HepG2 (cell line): ENCODE measurements at places on chromosomes 12 and 14. TPM values are rescaled to one million over a fixed set of nuclear protein-coding genes. Genes with fewer than 3 reads are reported as not detected.
A peak's percentile ranks its signal among the peaks of the same experiment; 100 is the strongest.

DNA sequence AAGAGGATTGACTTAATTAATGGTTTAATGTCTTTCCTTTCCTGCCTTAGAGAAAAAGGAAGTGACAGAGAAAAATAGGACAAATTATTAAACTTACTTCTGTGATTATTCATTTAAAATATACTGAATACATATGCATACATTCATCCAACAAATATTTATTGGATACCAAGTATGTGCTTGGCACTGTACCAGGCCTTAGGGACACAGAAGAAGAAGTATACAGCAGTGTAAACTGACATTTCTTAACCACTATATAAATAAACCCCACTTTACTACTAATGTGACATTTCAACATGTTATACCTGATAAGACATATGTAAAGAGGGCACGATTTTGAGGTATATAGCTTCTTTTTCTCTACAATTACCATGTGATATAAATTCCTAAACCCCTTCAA lies 53.6 kb downstream of the ERO1A start:
- DNase-seq: no peak

- DNase-seq: peak; percentile 96
These were observed 26.0 kb downstream of the LRP6 start for GRCh38 chr12:12240662-12241340.

- no peak for DNase-seq
These were observed 51.5 kb upstream of the KCNJ8 start for GRCh38 chr12:21825886-21826617.

DNA sequence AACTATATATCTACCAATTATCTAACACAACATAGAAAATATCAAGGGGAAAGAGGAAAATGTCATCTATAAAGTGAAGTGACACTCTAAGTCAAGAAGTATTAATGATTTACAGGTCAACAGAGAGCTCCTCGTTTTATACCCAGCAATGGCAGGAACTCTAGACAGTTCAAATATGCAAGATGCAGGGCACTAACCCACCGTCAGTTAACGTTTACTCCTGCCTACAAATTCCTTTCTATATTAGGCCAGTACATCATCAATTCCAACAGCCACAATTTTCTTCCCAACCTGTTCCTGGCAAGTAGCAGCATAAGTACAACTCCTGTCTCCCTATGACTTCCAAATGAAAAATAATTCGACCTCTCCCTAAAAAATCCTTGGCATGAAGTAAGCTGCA lies 9.0 kb upstream of the KANSL2 start:
- DNase-seq: no peak

DNA sequence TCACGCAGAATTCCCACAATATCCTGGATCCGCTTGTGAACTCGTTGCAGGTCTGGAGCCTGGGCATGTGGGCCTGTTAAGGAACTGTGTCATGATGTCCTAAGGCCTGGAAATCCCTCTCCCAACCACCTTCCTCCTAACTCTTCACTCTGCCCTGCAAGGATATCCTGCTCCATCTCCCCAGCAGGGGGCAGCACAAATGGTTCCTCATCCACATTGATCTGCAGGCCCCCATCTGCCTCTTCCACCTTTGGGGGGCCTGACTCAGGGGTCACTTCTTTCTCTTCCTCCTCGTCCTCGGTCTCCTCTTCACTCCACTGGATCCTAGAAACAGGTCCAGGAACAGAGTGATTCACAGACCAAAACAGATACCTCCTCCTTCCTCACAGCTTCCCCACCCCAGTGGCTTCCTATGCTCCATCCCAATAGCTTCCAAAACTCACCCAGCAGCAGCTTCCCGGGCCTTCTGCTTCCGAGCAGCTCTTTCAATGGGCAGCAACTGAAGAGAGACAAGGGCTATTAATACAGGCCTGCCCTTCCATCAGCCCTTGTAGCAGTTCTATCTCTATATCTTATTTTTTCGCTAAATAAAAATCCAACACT lies 4.5 kb downstream of the NOP2 start:
- peak; percentile 54 for DNase-seq

GRCh38 chr12:22350886-22351285 lies 16.4 kb upstream of the ST8SIA1 start:
- no peak for DNase-seq

GRCh38 chr14:32038876-32039275 lies 38.2 kb upstream of the ARHGAP5 start:
- no peak for DNase-seq

DNA sequence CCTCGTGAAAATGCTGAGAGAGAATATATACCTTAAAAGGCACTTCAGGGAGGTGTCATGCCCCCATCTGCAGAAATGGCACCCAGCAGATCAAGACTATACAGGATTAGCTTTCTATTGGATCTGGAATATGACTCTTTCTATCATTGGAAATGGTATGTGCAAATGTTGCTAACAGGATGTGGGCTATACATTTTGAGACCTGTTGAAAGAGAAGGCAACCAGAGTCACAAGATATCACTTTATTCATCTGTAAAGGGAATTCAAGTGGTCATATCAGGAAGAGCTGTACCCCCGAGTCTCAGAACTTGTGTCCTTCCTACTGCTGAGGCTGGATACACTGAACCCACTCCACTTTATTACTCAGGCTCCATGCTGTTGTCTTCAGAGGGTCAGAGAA lies 46.1 kb upstream of the FRMD6 start:
- DNase-seq: no peak

GRCh38 chr14:103767336-103767894 lies 51.8 kb downstream of the ZFYVE21 start:
- DNase-seq: no peak

- DNase-seq: no peak
These were observed 406.5 kb downstream of the ADAMTS20 start for GRCh38 chr12:43145481-43145880.

- DNase-seq: no peak
These were observed 144.2 kb downstream of the KIF26A start for GRCh38 chr14:104282332-104283196.

GRCh38 chr12:121536899-121537813 lies 43.7 kb downstream of the KDM2B start:
- peak; percentile 76 for DNase-seq

- DNase-seq: no peak
These were observed 10.6 kb downstream of the FOXA1 start for GRCh38 chr14:37584211-37585100.

DNA sequence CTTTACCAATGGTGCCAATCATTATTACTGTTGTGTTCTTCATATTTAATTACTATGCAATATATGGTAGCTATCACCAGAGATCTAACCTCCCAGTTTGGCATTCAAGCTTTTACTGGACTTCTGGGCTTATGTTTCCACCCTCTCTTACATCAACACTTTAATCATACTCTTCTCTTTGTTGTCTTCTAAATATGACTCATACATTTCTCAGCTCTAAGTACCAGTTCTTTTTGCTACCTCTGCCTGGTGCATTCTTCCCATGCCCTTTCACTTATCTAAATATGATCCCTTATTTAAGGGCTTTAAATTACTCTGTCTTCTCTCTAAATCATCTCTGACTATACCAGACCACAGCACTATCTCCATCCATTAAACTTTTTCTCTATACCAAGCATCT lies 246.1 kb upstream of the CCDC196 start:
- no peak for DNase-seq

DNA sequence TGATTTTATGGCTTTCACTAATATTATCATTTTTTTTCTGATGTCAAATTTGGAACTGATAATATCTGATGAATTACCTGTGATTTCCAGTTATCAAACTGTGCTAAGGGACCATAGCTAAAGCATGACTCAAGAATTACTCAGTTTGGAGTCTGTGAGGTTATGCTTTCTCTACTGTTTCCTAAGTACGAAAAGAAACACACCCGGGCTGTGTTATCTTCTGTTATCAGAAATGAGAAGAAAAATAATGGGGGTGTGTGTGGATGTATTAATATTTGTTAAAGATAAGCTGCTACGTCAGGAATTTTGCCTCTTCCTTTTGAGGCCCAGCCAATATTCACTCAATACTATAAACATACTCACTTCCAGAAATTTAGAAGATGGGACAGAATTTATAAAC lies 1401.9 kb upstream of the FLRT2 start:
- DNase-seq: no peak

DNA sequence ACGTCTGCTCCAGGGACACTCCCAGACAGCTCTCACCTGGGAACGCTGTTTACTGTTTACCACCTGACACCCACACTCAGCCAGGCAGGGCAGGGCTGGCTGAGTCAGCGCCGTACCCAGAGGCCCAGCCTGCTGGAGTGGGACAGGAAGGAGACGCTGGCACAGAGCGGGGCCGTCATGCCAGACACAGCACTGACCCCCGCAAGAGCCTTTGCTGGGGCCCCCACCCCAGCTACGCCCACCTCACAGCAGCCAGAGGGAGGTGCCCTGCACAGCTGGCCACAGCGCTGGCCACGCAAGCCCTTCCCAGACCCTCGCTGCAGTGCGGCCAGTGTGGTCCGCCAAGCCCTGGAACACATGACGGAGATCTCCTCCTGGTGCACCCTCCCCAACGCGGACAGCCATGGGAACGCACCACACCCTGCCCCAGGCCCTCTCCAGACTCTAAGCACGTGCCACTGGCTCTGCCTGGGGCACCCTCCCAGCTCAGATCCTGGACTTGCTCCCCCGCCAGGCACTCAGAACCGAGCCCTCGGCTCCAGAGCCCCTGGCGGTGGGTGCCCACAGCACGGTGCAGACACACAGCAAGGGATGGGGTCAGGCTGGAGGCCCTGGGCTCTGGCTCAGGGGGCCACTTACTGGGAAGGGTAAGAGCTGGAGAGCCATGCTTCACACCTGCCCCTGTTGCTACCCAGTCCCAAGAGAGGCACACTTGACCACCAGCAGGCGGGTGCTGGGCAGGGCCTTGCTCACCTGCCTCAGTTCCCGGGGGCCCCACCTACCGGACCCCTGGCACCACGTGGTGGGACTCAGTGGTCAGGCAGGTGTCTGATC lies 5.7 kb downstream of the AHNAK2 start:
- DNase-seq: no peak

DNA sequence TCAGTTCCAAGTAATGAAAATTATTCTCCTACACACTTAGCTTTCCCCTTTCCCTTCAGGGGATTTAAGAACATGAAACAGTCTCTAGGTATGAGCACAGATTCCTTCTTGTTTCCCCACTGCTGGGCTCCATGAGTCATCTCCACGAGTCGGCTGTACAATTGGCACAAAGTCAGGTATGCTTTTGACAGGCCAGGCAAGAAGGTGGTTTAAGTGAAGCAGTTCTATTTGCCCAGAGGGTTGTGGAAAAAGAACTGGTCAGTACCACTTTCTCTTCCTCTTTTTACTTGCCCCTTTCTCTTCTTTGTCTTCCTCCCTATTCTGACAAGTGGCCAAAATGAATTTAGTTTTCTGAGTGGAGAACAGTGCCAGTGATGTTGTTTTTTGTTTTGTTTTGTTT lies 16.3 kb downstream of the DYNC1H1 start:
- DNase-seq: peak; percentile 35

DNA sequence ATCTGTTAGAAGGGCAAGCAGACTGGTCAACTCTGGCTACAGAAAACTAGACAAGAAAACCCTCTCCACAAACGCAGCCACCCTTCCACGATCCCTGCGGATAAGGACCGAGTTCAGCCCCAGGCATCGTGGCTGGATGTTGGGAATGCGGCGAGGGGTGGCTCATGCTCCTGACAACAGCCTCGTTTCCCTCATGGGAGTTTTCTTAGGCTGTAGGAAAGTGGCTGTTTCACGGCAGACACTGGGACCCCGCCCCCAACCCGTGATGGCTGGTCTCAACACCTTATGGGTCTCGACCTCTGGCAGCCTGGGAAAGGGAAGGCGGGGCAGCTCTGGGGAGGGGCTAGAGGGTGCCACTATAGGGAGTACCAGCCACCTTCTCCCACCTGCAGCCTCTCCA lies 123.3 kb downstream of the RFLNA start:
- no peak for DNase-seq

DNA sequence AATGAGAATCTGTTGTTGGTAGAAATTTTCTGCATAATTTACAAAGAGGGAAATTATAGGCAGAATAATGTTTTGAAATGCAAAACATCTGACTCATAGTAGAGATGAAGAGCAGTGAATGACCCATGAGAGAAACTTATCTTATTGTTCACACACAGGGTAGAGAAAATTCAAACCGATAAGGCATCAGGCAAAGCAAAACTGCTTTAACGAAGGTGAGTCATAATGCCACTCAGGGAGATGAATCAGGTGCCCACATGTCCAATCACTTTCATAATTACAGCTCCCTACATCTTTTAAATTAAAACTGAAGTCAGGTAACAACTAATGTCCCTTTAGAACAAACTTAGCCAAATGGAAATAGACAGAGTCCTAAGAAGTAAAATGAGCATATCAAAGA lies 265.6 kb upstream of the GARIN6 start:
- no peak for DNase-seq

- no peak for DNase-seq
These were observed 73.6 kb downstream of the TMTC1 start for GRCh38 chr12:29710104-29710503.

NCKAP5L gene
- 5.9 and 9.0 TPM in 2 replicates for total RNA-seq

GLIPR1L2 gene
- total RNA-seq: not detected in 2 replicates

AHNAK2 gene
- 0.15 and 0.18 TPM in 2 replicates for total RNA-seq

KCNJ8 gene
- not detected in 2 replicates for total RNA-seq

ACSM4 gene
- not detected in 2 replicates for total RNA-seq

FSCB gene
- not detected in 2 replicates for total RNA-seq

DNAI7 gene
- total RNA-seq: 0.04 TPM in 1 of 2 replicates, not detected in the other

CACNA1C gene
- total RNA-seq: not detected in 2 replicates

CTSG gene
- not detected in 2 replicates for total RNA-seq

CCDC175 gene
- not detected in 2 replicates for total RNA-seq

NANOG gene
- total RNA-seq: 0.24 TPM in 1 of 2 replicates, not detected in the other

FBRSL1 gene
- total RNA-seq: 3.7 and 7.9 TPM in 2 replicates

PIP4K2C gene
- 23.6 and 26.4 TPM in 2 replicates for total RNA-seq

MUCL1 gene
- total RNA-seq: not detected in 2 replicates
